Renal pelvis (tissue), 12 donors: ENCODE measurements at places on chromosomes 2 and 18. TPM values are rescaled to one million over a fixed set of nuclear protein-coding genes. Genes with fewer than 3 reads are reported as not detected.

DNA sequence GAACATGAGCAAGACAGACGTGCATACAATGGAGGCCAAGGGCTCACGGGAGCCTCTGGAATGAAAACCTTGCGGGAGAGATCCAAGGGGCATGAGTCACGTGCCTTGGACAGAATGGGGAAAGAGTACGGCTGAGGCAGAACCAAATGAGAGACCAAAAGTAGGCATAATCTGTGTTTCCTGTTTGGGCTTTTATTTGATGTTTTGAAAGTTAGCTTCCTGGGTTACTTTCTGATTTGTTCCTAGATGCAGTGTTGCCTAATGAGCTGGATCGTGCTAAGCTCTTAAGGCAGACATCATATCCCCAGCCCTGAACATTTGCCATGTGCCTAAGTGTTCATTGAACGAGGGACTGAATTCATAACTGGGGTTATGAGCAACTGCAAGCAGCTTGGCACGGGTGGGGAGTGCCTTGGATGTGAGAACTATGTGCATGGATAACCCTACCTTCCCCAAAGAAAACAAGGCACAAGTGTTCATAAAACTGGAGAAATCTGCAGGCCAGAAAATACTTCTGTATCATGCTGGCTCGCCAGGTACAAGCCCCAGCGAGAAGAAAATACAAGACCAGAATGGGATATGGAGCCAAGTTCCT, 60.3 kb upstream of the RPL31 start:
- DNase-seq, result no peak

DNA sequence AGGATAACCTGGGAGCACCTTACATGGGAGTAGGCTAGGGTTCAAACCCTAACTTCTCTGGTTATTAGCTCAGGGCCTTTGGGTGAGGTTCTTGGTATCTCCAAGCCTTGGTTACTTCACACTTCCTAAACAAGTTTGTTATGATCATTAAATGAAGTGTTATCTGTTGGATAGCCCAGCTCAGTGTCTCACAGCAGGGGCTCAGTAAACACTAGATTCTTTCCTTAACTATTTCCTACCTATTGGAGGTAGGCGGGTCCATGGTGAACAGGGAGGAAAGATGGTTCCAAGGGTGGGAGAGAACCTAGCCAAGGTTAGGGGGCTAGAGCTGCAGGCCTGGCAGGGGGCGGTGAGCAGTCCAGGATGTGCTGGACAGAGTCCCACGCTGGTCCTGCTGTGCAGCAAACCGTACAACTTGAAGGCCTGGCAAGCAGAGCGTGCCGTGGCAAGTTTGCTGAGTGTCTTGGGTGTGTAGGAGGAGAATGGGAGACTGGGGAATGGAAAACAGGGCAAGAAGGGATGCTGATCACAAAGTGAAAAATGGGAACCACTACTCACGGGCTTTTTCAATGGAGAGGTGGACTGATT, 259.1 kb downstream of the PRKCE start:
- DNase-seq, result no peak

Gene AOX1
- polyA plus RNA-seq, result 2.1 TPM

DNA sequence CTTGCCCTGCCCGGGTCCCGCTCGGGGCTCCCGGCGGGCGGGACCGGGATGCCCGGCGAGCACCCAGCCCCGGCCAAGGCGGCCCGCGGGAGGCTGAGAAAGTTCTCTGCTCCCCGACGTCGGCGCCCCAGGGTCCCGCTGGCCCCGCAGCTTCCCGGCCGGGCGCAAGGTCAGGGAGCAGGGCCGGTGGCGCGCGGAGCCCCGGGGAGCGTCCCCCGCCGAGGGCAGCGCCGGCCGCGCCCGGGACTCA, 331 bp downstream of the SERPINE2 start:
- DNase-seq, result no peak

Gene CYP27A1
- polyA plus RNA-seq, result 63.2 TPM

DNA sequence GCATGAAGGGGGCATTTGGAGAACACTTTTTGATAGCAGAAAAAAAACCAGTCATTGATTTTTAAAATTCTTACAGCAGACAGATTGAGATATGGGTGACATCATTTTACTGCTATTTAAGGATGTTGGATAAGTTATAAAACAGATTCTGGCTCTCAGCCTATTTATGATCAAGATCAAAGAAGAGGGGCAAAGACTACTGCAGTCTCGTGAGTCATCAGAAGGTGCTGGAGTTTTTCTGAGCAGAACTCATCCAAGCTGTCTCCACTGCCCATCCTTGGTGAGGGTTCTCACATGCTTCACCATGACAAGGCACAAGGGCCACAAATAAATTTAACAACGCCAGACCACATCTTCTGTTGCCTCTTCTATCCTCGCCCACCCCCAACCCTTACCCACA, 58.8 kb downstream of the ST6GAL2 start:
- DNase-seq, result no peak

DNA sequence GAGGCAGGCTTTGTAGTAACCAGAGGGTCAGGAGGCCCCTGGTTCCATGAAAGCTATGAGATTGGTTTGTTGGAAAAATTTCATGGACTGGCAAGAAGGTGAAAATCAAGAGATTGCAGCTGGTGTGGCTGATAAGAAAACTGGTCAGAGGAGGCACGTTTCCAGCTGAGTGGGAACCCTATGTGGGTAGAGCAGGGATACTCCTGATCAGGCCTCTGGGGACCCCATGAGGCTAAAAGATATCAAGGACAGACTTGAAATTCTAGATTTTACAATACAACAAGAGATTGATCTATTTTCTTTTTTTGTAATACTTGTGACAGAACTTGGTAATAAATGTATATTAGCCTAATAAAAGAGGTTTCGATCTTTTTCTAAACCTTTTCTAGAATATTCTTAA, 1615.1 kb downstream of the DPP10 start:
- no peak for DNase-seq

DNA sequence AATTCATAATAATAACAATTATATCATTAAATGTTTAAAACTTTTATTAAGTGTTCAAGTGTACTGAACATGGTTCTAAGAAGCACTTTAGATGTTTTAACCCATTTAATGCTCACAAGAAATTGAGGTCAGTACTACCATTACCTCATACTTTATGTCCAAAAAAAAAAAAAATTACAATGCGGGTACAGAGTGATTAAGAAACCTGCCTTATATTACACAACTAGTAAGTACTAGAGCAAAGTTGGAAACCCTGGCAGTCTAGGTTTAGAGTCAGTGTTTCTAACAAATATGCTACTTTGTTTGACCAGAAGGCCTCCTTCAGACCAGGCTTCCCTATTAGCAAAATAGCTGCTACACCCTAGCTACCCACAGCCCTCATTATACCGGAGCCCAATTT, 28.5 kb downstream of the PLEKHM3 start:
- no peak for DNase-seq

Gene MRPL33
- polyA plus RNA-seq, result 132 TPM

- no peak for DNase-seq
Observed at GRCh38 chr2:192243488-192243887, 48.8 kb upstream of the TMEFF2 start.

GRCh38 chr2:222745836-222746559, 74.5 kb downstream of the MOGAT1 start:
- DNase-seq, result no peak

Gene SALL3
- polyA plus RNA-seq, result 9.8 TPM
